Activated naive CD8-positive, alpha-beta T cell treated with anti-CD3 and anti-CD28 coated beads, Interleukin-2, amount 50 U/mL, for 16 hours (primary cell): ENCODE measurements at places on chromosomes 16 and 17.

DNA sequence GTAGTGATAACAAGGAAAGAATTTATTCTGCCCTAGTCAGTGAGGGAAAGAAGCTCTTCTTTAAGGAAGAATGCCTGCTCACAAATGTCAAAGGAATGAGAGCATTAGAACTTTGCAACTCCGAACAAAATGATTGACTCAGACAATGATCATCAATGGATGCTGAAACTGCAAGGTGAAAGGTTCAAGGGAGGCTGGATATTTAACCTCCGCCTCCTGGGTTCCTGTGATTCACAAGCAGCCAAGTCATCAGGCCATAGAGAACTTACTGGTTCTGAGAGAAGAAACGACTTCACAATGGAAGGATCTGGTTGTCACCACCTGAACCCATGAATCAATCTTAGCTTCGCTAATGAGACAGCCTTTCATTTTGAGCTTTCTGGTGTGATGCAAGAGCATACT is 16.0 kb upstream of the SCNN1B start:
- no peak for DNase-seq

- no peak for DNase-seq
These were observed 9.2 kb downstream of the FSCN2 start for GRCh38 chr17:81537343-81537855.

DNA sequence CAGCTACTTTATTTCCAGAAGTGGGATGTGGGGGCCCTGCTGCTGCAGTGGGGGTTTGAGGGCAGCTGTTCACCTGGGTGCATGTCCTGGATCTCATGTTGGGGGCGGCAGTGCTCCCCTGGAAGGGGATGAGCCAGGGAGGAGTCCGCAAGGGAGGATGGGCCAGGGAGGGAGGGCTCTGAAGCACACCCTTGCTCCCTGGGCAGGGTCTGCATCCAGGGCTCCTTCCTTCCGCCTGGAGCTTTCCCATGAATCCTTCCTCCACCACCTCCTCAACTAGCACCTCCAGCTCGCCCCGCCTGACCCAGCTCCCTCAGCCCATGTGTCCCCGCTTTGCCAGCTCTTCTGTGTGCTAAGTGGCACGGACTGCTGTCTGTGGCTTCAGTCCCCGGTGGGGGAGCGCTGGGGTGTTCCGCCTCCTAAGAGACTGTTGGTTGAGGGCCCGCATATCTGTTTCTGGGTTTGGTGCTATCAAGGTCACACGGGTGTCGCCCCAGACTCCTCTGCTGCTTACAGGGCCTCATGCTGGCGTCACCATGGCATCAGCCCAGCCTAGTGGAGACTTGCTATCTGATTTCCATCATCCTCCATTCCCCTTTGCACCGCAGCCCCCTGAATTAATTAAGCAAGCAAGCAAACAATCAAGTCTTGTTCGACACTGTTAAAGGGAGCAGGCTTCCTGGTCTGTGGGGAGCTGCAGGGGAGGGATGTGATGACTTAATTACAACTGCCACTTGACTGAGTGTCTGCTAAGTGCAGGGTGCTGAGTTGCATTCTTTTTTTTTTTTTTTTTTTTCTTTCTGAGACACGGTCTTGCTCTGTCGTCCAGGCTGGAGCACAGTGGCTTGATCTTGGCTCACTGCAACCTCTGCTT is 71.8 kb downstream of the PRKCA start:
- no peak for DNase-seq

GRCh38 chr17:81910840-81911276 is 341 bp downstream of the PCYT2 start:
- no peak for DNase-seq

DNA sequence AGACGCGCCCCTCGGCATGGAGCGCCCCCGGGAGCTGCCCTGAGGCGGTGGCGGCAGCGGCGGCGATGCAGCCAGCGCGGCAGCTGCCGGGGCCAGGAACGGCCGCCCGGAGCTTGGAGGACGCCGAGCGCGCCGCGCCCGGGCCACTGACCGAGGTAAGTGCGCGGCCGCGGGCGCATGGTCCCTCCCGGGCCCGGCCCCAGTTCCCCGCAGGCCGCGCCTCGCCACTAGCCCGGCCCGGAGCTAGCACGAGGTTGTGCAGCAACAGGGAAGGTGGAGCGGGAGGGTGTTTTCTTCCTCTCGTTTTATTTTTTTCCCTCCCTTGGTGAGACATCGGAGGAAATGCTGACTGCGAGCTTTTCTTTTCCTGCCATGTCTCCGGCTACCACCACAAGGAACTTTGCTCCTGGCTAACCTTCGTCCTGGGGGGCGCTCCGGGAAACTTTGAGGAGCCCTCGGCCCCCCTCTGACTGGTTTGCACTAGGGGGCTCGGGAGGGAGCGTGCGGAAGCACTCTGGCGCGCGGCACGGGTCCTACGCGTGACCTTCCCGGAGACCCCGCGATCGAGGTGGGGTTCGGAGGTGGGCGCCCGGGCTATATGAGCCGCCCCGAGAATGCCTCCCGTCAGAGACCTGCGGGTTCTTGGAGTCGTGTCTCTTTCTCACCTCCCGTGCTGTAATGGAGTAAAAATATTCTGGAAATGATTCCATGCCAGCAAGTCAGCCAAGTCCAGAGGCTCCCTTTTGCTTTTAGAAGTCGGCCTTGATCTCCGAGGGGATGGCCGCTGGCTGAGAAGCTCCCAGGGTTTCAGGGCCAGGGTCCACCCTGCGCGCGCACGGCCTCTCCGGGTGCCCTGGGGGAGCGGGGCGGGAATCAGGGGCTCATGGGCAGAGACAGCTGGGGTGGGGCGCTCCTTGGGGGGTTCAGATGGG is 868 bp downstream of the KCNJ12 start:
- DNase-seq = no peak

DNA sequence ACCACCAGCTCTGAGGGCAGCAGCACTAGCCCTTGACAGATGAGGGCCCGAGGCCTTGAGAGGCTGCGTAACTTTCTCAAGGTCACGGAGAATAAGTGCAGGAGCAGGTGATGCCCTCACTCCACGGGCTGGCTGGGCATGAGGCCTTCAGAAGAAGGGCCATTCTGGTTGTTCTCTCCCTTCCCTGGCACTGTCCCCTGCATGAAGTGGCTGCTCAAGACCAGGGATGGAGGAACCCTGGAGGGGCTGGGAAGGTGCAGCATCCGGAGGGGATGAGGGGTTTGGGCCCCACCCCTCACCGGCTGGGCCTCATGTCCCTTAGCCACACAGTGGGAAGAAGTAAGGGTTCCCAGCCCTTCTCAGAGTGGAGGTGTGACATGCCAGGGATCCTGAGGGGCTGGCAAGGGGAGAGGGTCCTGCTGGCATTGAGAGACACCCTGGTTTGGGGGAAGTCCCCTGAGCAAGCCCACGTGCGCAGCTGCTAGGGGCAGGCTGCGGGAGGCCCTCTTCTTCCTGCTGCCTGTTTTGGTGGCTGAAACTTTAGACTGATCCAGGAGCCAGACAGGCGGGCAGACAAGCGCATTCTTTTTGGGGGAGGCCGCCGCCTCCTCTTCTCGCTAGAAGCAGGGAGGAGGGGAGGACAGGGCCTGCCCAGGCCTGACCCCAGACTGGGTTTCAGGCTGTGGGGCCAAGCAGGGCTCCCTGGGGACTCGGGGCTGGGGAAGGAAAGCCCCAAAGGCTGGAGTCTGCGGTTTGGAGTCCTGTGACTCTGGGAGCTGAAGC is 74.0 kb downstream of the N4BP1 start:
- no peak for DNase-seq

DNA sequence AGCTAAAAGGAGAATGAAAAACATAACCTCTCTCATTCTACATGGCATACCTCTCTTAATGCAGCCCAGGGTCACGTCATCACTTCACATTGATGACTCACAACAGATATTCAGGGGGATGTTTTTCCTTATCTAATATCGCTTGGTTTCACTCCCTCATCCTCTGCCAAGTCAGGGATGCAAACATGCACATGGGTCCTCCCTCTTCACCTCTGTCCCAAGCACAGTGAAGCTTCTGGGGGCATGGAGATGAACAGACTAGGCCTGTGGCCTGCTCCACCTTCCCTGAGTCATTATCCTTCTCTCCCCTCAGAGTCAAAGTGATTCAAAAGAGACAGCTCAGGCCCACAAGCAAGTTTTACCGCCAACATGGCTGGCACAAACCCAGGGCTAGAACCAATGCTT is 2.3 kb upstream of the MT2A start:
- DNase-seq = no peak

GRCh38 chr17:5361426-5361825 is 58.0 kb downstream of the NUP88 start:
- DNase-seq = no peak

- no peak for DNase-seq
These were observed 77.8 kb upstream of the NOL11 start for GRCh38 chr17:67639979-67640378.

DNA sequence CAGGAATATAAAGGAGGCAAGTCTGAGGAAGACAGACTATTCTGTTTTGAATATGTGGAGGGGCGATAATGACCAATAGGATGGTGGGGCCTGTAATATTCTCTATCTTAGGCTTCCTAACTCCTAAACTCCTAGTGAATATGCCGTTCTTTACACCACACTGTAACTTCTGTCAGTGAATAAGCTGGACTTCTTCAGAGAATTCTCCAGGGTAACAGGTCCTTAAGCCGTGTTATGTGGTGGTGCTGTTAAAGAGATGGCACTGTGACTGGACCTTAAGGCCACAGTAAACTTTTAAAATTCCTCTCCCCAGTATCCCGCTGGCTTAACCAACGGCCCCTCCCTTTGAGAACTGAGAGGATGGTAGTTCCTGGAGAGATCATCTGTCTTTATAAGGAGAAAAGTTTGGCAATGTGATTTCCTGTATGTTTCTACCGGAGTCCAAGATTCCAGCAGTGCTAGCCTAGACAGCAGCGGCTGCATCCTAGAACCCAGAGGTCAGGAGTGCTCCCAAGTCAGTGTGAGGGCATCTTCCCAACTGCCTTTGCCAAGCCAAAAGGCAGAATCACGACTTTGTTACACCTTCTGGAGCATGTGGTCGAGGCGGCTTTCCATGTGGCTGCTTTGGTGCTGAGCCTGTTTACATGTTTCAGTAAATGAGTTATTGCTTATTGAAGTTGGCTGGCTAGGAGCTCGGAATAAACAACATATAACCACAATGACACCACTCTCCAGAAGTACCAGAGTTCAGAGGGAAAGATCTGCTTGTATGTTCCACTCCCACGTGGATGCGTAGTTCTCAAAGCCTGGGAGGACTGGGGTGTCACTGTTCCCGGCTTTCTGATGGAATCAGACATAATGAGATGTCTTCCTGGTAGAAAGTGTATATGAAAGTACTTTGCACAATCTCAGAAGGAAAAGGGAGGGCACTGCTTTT is 41.0 kb downstream of the TUBD1 start:
- no peak for DNase-seq

DNA sequence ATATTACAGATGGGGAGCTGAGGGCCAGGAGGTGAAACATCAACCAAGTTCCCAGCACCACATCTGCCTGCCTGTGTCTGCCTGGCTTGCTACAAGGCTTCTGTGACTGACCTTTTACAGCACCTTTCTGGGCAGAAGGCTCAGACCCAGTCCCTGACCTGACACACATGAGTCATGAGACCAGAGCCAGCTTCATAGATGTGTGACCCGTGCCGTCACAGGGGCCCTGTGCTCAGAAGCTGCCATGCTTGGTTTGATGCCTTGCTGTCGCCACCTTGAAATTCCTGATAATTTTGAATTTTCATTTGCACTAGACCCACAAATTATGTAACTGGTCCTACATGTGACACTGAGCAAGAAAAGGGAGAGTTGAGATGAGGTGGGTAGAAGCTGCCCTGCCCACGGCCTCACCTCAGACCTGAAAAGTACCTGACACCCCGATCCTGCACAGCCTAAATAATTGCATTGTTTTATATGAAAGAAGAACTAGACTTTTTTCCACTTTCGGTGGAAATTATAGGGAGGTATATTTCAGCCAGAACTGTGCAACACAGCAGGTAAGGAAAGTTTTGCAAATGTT is 13.3 kb upstream of the PECAM1 start:
- no peak for DNase-seq

DNA sequence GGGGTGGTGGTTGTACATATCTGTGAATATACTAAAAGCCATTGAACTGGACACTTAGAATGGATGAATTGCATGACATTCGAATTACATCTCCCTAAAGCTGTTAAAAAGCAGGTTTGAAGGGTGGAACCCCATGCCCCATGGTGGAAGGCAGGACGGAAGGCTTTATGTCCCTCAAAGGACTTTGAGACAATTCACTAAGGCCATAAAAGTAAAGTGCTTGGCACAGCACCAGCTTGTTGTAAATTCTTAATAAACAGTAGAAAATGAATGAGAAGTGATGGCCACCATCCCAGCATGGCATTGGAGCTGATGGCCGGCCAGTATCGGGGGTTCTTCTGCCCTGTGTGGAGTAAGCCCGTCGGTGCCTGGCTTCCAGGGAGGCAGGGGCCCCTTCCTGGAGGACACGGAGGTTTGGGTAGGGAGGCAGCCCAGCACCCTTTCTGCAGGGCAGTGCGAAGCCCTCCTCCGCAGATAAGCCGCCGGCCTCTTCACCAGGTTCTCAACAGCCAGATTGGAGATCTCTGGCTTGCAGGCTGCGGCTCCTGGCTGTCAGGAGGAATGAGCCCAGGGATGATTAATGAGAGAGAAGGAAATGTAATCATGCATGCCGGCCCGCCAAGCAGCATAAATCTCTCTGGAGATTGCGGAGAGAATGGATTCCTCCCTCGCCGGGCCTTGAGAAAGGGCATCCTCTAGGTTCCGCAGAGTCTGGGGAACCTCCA is 346.9 kb downstream of the FOXL1 start:
- no peak for DNase-seq

DNA sequence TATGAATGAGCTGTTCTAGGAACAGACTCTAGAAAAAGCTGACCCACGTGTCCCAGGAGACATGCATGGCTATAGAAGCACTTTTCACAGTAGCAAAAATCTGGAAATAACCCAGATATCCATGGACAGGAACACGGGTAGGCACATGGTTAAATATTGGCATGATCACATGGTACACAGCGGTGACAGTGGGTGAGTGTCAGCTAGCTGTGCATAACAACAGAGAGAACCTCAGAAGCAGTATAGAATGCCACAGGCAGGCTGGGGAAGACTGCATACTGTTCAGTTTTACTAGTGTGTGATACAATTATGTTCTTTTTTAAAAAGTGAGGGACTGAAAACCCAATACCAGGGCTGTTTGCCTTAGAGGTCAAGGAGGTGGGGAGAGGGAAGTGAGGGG is 31.4 kb downstream of the EPN2 start:
- DNase-seq = no peak
